Umbilical cord (tissue), 2 donors: ENCODE measurements at places on chromosomes 7 and 10.

- no peak for DNase-seq
Measured at GRCh38 chr7:28879105-28879504, 79.0 kb downstream of the TRIL start.

GRCh38 chr10:88187472-88187871 is 324.0 kb downstream of the PTEN start:
- no peak for DNase-seq

GRCh38 chr7:96173781-96174180 is 148.1 kb downstream of the SLC25A13 start:
- no peak for DNase-seq

- no peak for DNase-seq
Measured at GRCh38 chr7:55237156-55237893, 127.8 kb upstream of the LANCL2 start.

- no peak for DNase-seq
Measured at GRCh38 chr10:86642499-86642898, 11.8 kb upstream of the OPN4 start.

GRCh38 chr7:135361788-135362187 is 128.2 kb downstream of the STRA8 start:
- DNase-seq: no peak

DNA sequence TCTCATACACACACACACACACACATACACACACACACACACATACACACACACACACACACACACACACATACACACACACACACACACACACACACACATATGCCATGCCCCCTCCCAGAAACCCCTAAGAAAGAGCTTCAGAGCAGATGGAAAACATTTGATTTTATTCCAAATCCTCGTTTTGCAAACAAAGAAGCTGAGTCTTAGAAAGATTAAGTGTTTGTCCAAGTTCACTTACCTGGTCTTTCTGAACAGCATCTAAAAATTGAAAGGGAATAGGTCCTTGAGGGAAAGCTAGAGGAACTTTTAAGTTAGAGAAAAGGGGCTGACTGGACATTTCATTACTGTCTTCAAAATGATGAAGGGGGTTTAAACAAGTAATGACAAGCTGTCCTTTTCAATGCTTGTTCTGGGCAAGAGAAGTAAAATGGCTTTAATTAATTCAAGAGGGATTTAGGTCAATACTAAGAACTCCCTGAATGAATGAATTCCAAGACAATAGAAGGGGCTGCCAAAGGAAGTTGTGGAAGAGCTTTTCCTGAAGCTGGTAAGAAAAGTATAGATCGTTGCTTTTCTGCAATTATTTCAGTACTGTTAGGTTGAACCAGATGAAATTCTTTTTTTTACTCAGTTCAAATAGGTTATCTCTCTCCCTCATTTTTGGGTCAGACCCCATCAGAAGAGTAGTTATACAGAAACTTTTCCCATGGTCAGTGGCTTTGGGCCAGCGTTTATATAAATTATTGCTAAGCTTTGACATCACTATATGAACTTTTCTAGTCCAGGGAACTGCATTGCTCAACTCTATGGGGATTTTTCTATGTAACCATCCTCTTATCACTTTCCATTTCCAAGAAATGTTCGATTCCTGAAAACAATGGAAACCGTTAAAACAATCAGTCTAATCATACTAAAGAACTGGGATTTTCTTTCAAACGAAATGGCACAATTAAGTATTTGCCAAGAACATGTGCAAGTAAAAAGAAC is 261.4 kb downstream of the MTERF1 start:
- no peak for DNase-seq
